ENCODE measurements at places on chromosomes 3 and 15.
A peak's percentile ranks its signal among the peaks of the same experiment; 100 is the strongest.

GRCh38 chr3:64489361-64490044, 198.3 kb downstream of the ADAMTS9 start:
- H3K4me3 ChIP-seq: peak overlapping the region; percentile 34
- peak overlapping the region; percentile 38 for H3K27ac ChIP-seq
- no peaks in the 10 kb centered on the region for H3K27me3 ChIP-seq
- peaks cover 16% of the 10 kb centered on the region for H3K4me1 ChIP-seq

- no peaks in the 10 kb centered on the region for H3K27me3 ChIP-seq
- H3K27ac ChIP-seq: no peak overlapping the region
- H3K4me1 ChIP-seq: no peaks in the 10 kb centered on the region
- no peak overlapping the region for H3K4me3 ChIP-seq
- DNase-seq: no peak
- no peaks in the 10 kb centered on the region for H3K36me3 ChIP-seq
These were observed 127.1 kb downstream of the SEMA6D start for GRCh38 chr15:47844437-47844836.

- H3K4me3 ChIP-seq: no peak overlapping the region
- H3K27me3 ChIP-seq: no peaks in the 10 kb centered on the region
- no peak overlapping the region for H3K27ac ChIP-seq
These were observed 137.8 kb downstream of the ALCAM start for GRCh38 chr3:105504440-105504951.

DNA sequence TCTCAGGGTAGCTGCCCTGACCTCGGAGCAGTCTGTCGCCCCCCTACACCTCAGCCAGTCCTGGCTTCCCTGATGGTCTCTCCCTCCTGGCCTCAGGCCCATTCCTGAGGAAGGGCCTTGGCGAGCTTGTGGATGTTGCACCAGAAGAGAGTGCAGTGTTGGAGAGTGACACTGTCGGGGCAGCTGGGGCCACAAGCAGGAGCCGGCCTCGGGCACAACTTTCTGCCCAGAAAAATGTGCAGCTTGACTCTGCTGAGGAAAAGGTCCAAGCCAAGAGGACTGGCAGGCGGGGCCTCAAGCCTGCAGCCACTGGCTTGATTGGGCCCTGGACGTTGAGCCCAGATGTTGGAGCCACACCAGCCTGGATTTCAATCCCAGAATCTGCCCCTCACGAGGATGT, 12.8 kb downstream of the HEMK1 start:
- H3K4me1 ChIP-seq: no peaks in the 10 kb centered on the region
- no peak for DNase-seq
- H3K4me3 ChIP-seq: no peak overlapping the region
- H3K36me3 ChIP-seq: peaks cover 3% of the 10 kb centered on the region
- no peak overlapping the region for H3K27ac ChIP-seq

DNA sequence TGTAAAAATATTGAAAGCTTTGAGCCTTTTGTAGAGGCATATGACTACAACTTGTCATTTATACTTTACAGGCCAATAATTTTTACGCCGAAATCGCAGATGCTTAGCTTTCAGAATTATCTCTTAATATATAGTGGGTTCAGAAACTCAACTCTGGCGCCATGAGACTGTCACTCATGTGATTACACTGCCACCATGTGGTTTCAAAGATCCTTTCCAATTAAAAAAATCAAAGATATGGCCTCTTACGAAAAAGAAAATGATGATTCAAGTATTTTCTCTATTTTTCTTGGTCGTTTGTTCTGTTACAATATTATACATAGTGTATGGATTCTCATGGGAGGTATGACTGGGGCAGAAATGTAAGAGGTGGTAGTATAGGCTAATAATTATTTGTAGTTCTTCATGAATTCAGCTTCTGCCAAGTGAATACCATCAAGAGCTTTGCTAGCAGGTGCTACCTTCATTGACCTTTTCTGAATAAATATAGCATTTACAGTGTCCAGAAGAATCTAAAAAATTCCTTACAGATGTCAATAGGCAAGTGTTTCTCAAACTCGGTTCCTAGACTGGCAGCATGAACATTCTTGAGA, 751.7 kb upstream of the GOLIM4 start:
- no peaks in the 10 kb centered on the region for H3K27me3 ChIP-seq
- H3K36me3 ChIP-seq: no peaks in the 10 kb centered on the region
- H3K4me1 ChIP-seq: no peaks in the 10 kb centered on the region
- H3K4me3 ChIP-seq: no peak overlapping the region

GRCh38 chr15:76982756-76983155, 12.2 kb upstream of the PSTPIP1 start:
- H3K27me3 ChIP-seq: peaks cover 11% of the 10 kb centered on the region
- no peaks in the 10 kb centered on the region for H3K36me3 ChIP-seq
- no peak overlapping the region for H3K27ac ChIP-seq
- H3K4me3 ChIP-seq: no peak overlapping the region
- H3K4me1 ChIP-seq: peaks cover 10% of the 10 kb centered on the region

- H3K27ac ChIP-seq: no peak overlapping the region
- H3K4me3 ChIP-seq: no peak overlapping the region
- no peaks in the 10 kb centered on the region for H3K36me3 ChIP-seq
- DNase-seq: no peak
- no peaks in the 10 kb centered on the region for H3K27me3 ChIP-seq
These were observed 130.6 kb downstream of the SMAD6 start for GRCh38 chr15:66832664-66833063.

DNA sequence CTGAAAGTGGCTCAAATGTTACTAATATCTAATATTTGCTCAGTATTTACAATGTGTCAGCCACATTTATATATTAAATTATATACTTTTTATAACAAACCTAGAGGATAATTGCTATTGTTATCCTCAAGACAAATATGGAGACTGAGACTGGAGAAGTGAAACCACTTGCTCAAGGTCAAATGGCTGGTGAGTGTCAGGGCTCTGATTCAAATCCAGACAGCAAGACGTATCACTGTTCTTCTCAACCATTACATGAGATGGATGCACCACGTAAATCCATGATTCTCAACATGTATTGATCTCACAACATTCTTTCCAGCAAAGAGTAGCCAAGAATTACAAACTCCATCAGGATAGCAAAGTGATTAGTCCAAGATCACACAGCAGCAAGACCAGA, 53.8 kb upstream of the CPB1 start:
- H3K27ac ChIP-seq: no peak overlapping the region
- H3K4me3 ChIP-seq: no peak overlapping the region
- H3K36me3 ChIP-seq: no peaks in the 10 kb centered on the region
- H3K4me1 ChIP-seq: no peaks in the 10 kb centered on the region
- DNase-seq: no peak

- peaks cover 3% of the 10 kb centered on the region for H3K4me1 ChIP-seq
- H3K4me3 ChIP-seq: no peak overlapping the region
- H3K36me3 ChIP-seq: no peaks in the 10 kb centered on the region
- H3K27me3 ChIP-seq: no peaks in the 10 kb centered on the region
These were observed 31.7 kb downstream of the GOLGA6A start for GRCh38 chr15:74050556-74051234.

DNA sequence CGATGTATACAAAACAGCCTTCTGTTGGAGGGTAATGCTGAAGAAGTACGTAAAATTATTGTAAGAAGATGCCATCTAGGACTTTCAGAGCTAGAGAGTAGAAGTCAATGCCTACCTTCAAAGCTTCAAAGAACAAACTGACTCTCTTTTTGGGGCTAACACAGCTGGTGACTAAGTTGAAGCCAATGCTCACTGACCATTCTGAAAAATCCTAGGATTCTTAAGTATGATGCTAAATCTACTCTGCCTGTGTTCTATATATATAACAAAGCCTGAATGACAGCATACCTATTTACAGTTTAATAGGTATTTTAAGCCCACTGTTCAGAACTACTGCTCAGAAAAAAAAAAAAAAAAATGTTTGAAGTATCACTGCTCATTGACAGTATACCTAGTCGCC, 18.9 kb downstream of the ADPGK start:
- no peaks in the 10 kb centered on the region for H3K4me1 ChIP-seq
- H3K4me3 ChIP-seq: no peak overlapping the region
- no peak for DNase-seq
- H3K36me3 ChIP-seq: peaks cover 76% of the 10 kb centered on the region
- H3K27me3 ChIP-seq: no peaks in the 10 kb centered on the region

- no peak overlapping the region for H3K4me3 ChIP-seq
- no peaks in the 10 kb centered on the region for H3K27me3 ChIP-seq
- H3K36me3 ChIP-seq: no peaks in the 10 kb centered on the region
- no peak for DNase-seq
- peaks cover 4% of the 10 kb centered on the region for H3K4me1 ChIP-seq
These were observed 413.4 kb downstream of the MAGI1 start for GRCh38 chr3:65625305-65625704.

DNA sequence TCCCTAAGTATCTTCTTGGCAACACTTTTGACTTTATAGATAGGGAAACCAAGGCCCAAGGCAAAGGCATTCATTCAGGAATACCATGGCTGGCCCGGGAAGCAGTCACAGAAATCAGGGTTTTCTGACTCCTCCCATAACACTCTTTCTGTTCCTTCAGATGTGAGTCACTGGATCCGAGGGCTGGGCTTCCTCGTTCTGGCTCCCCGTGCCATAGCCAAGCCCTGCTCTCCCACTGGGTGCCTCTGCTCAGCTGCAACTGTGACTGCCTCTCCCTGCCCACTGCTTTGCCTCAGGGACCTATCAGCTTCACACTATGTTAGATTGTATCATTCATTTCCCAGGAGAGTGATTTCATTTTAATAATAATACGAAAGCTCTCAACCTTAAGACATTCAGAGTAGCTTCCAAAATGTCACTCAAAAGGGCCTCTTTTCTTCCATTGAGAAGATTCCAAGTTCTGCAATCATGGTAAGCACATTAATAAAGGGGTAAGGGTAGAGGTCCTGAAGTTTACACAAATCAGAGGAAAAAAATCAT, 50.2 kb downstream of the GABRB3 start:
- H3K27ac ChIP-seq: no peak overlapping the region
- H3K36me3 ChIP-seq: no peaks in the 10 kb centered on the region
- no peaks in the 10 kb centered on the region for H3K27me3 ChIP-seq
- no peaks in the 10 kb centered on the region for H3K4me1 ChIP-seq
- no peak for DNase-seq

DNA sequence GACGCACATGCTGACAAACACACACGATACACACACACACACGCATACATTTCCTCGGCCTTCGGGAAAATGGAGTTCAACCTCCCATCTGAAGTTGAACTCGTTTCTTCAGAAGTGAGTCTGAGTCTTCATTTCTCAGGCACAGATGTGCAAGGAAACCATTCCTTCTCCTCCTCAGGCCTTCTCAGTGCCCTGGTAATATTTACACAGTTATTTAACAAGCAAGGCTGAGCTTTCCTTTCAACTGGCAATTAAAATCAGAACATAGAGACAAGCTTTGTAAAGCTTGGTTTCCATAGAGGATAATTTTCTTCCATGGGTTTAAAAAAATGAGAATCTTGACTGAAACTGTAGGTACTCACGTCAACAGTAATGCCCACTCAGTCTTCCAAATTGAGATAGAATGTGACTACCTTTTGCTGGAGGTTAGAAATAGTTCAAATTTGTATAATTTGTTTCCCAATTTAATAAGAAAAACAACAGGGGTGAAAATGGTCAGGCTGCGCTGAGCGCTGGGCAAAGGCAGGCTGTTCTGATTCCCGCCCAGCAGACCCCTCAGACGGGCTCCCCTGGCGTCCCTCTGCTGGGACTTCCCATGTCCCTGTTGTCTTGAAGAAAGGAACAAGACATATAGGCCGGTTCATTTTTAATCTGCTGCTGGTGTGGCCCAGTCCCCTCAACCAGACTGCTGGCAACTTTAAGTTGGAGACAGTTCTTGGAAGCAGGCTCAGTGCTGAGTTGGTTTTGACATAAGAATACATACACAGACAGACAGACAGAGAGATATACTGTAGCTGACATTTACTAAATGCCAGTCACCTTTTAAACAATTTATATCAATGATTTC, 174.3 kb downstream of the XXYLT1 start:
- no peaks in the 10 kb centered on the region for H3K27me3 ChIP-seq
- H3K4me3 ChIP-seq: no peak overlapping the region
- no peak overlapping the region for H3K27ac ChIP-seq
- no peaks in the 10 kb centered on the region for H3K36me3 ChIP-seq

DNA sequence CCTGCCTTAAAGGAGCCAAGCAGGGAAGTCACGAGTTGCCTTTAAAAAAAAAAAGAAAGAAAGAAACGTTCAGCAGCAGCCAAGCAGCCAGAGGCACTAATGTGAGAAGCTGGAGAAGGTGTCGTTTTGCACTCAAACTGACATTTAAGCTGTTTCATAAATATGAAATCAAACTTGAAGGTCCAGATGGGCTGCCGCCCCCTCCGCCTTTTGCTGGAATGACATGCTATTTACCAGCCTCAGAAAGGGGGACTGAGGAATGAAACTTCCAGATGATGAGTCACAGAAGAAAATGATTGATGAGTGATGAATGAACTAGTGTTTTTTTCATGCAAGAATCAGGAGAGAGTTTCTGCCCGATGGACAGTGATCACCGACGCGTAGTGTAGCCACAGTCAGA, 396.8 kb downstream of the IGSF11 start:
- no peaks in the 10 kb centered on the region for H3K27me3 ChIP-seq
- no peak overlapping the region for H3K27ac ChIP-seq
- no peak for DNase-seq
- no peaks in the 10 kb centered on the region for H3K36me3 ChIP-seq
- H3K4me1 ChIP-seq: peaks cover 11% of the 10 kb centered on the region
- no peak overlapping the region for H3K4me3 ChIP-seq

DNA sequence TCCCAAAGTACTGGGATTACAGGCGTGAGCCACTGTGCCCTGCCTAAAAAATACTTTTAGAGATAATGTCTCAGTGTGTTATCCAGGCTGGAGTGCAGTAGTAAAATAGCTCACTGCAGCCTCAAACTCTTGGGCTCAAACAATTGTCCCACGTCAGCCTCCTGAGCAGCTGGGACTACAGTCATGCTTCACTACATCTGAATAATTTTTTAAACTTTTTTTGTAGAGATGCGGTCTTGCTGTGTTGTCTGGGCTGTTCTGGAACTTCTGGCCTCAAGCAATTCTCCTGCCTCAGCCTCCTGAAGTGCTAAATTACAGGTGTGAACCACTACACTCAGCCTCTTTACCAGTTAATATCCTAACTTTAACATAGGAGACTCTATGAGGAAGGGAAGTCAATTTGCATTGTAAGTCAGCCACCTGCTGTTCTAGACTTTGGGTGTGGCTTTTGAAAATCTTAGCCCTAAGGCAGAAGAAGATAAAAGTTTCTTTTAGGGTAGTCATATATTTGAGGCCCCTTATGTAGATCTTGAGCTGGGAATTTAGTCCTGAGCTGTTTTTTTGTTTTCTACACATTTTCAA, 78.2 kb upstream of the RASGRP1 start:
- no peak for DNase-seq
- H3K4me1 ChIP-seq: no peaks in the 10 kb centered on the region
- H3K27ac ChIP-seq: no peak overlapping the region
- H3K27me3 ChIP-seq: no peaks in the 10 kb centered on the region
- no peaks in the 10 kb centered on the region for H3K36me3 ChIP-seq

All from neuronal stem cell (in vitro differentiated cells).